CD4-positive, alpha-beta T cell (primary cell): ENCODE measurements at places on chromosomes 16 and 17. TPM values are rescaled to one million over a fixed set of nuclear protein-coding genes. Genes with fewer than 3 reads are reported as not detected.

The TPSD1 gene
- not detected for total RNA-seq

The SEPTIN1 gene
- 163 TPM for total RNA-seq

The AMFR gene
- 83.8 TPM for total RNA-seq

The ABCC6 gene
- not detected for total RNA-seq

DNA sequence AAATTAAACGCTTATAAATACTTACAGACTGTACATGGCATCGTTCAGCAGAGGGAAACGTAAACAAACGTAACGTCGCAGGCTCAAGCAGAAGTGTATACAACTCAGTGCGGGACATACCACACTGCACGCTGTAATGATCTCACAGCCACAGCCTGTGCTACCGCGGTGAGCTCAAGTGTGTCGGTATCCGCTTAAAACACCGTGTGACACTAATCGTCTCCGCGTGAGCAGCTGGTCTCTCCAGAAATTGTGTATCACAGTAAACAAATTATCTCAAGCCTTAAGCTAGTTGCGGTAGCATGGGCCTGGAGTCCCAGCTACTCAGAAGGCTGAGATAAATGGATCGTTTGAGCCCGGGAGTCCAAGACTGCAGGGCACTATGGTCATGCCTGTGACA, 115.3 kb downstream of the ANKRD11 start:
- H3K36me3 ChIP-seq: peaks cover 25% of the 10 kb centered on the region
- no peak overlapping the region for H3K27ac ChIP-seq
- DNase-seq: no peak
- no peak overlapping the region for H3K4me3 ChIP-seq

DNA sequence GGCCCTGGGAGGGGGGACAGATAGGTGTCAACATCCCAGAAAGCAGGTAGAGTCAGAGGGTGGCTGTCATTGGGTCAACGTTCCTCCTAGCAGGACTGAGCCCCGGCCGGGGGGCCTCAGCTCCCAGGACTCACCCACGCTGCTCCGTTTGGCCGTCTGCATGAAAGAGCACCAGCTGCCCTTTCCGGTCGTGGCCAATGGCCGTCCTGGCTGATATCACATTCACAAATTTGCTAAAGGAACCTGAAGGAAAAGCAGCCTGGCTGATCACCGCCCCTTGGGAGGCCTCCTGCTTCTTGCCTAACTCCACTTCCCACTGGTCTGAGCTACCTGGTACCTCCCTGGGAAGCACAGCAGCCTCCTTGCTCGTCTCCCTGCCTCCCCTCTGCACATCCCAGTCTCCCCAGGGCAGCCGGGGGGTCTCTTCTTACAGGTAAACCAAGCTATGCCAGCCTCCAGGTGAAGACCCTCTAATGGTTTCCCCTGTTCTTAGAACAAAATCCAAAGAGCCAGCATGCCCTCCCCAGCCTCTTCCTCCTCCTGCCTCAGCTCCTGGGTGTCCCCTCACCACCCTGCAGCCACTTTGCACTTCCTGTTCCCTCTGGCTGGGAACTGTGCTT, 3.4 kb downstream of the NAGPA start:
- H3K27ac ChIP-seq: no peak overlapping the region
- H3K4me1 ChIP-seq: peaks cover 19% of the 10 kb centered on the region
- no peaks in the 10 kb centered on the region for H3K27me3 ChIP-seq
- H3K4me3 ChIP-seq: no peak overlapping the region
- peaks cover 20% of the 10 kb centered on the region for H3K36me3 ChIP-seq

GRCh38 chr17:76690596-76691280, 20.0 kb downstream of the MXRA7 start:
- no peak overlapping the region for H3K4me3 ChIP-seq
- H3K36me3 ChIP-seq: no peaks in the 10 kb centered on the region
- H3K4me1 ChIP-seq: no peaks in the 10 kb centered on the region
- H3K27ac ChIP-seq: no peak overlapping the region
- no peak for DNase-seq

DNA sequence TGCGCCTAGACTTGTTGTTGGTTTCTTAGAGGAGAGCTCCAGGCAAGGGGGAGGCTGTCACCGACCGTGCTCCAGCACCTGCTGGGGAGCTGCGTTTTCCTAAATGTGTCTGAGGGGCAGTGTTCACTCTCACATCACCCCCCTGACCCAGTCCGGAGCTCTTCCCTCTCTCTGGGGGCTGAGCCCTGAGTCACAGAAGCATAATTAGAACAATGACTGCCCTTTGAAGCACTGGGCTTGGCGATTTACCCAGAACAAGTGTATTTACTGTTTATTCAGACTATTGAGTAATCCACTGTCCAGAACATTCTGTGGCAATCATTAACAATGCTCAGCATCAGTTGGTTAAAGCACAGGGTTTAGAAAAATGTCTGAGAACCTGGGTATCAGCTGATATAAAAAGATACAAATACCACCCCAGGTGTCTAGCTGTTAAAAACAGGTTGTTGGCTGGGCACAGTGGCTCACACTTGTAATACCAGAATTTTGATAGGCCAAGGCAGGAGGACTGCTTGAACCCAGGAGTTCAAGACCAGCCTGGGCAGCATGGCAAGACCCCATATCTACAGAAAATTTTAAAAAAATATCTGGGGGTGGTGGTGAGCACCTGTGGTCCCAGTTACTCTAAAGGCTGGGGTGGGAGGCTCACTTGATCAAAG, 8.1 kb downstream of the CES4A start:
- H3K27me3 ChIP-seq: no peaks in the 10 kb centered on the region
- no peak for DNase-seq
- no peaks in the 10 kb centered on the region for H3K36me3 ChIP-seq

DNA sequence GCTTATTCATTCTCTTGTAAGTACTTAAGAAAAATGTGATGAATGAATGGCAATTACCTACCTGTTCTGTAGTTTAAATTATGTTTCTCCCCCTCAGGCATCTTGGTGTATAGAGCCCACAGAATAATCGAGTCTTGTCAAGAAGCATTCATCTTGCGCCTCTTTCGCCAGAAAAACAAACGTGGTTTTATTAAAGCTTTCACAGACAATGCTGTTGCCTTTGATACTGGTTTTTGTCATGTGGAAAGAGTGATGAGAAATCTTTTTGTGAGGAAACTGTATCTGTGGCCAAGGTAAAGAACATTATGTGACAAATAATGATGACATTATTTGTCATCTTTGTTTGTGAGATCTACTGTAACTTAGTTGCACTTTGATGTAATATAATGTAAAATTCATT, 6.5 kb downstream of the ERCC4 start:
- peaks cover 31% of the 10 kb centered on the region for H3K36me3 ChIP-seq
- H3K4me1 ChIP-seq: peaks cover 4% of the 10 kb centered on the region
- no peak overlapping the region for H3K27ac ChIP-seq

DNA sequence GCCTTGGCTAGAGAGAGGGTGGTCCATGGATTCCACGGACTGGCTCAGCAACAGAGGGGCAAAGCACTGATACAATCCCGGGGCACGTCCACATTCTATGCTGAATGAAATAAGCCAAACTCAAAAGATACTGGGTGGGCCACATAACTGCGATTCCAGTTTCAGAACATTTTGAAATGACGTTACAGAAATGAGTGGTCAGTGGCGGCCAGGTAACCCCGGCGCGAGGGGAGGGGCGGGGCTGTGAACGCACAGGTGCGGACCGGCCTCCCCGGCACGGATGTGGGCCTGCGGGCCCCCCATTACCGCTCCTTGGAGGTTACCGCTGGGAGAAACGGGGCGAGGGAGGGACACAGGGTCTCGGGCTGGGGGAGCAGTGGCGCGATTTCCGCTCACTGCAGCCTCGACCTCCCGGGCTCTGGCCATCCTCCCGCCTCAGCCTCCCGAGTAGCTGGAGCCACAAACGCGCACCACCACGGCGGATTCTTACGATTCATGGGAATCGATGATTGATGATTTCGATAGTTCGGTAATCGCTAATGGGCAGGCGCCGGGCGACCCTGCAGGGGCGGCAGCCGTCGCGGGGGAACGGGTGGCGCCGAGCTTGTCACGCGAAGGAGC, 559 bp downstream of the MVD start:
- H3K4me3 ChIP-seq: peak overlapping the region; percentile 84
- peaks cover 2% of the 10 kb centered on the region for H3K36me3 ChIP-seq
- H3K27me3 ChIP-seq: no peaks in the 10 kb centered on the region
- DNase-seq: no peak

GRCh38 chr16:88340755-88341150, 42.0 kb upstream of the ZNF469 start:
- H3K36me3 ChIP-seq: no peaks in the 10 kb centered on the region
- no peak overlapping the region for H3K4me3 ChIP-seq
- no peaks in the 10 kb centered on the region for H3K27me3 ChIP-seq
- H3K4me1 ChIP-seq: no peaks in the 10 kb centered on the region

DNA sequence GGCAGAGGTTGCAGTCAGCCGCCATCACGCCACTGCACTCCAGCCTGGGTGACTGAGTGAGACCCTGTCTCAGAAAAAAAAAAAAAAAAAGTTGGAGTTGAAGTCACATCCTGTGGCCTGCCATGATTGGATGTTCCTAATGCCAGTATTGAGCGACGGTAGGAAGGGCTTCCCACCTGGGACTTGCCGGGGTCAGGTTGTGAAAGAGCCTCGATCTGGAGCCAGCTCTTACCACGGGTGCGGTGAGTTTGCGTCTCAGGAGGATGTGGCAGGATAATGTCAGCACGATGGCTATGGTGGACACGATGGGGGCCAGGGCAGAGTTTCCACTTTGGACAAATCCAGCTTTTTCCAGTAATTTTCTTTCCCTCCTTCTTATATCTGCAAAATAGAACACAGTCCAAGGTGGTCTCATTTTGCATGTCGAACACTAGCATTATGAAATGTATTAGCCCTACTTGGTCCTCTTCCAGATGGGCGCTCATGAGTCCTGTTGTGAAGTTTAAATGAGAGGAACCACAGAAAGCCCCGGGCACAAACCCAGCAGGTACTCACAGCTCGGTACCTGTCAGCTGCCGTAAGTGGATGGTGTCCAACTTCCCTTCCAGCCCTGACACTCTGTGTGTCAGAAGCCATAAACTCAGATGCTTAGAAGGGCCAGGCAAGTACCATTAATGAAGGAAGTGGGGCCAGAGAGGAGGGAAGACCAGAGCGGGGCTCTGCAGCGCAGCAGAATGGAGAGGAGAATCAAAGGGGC, 22.2 kb downstream of the ABCC12 start:
- no peaks in the 10 kb centered on the region for H3K27me3 ChIP-seq
- H3K4me3 ChIP-seq: no peak overlapping the region

DNA sequence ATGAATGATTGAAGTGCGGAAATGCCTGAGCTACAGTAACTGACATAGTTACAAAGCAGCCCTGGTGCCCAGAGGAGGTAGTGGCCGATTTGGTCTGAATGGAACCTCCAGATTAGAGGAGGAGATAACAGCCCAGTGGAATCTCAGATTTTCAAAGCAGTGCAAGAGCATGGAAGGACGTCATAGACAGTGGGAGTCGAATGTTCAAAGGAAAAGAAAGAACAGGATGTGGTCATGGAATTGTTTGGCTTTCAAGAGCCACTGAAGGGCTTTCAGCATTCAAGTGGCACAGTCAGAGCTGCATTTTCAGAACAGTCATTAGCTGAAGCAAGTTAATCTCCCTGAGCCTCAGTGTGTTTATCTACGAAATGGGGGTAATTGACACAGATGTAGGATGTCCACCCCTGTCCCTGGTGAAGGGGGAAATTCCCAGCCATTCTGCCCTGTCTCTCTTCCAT, 104.6 kb upstream of the CACNG3 start:
- H3K36me3 ChIP-seq: peaks cover 37% of the 10 kb centered on the region
- no peak for DNase-seq
- no peaks in the 10 kb centered on the region for H3K27me3 ChIP-seq

DNA sequence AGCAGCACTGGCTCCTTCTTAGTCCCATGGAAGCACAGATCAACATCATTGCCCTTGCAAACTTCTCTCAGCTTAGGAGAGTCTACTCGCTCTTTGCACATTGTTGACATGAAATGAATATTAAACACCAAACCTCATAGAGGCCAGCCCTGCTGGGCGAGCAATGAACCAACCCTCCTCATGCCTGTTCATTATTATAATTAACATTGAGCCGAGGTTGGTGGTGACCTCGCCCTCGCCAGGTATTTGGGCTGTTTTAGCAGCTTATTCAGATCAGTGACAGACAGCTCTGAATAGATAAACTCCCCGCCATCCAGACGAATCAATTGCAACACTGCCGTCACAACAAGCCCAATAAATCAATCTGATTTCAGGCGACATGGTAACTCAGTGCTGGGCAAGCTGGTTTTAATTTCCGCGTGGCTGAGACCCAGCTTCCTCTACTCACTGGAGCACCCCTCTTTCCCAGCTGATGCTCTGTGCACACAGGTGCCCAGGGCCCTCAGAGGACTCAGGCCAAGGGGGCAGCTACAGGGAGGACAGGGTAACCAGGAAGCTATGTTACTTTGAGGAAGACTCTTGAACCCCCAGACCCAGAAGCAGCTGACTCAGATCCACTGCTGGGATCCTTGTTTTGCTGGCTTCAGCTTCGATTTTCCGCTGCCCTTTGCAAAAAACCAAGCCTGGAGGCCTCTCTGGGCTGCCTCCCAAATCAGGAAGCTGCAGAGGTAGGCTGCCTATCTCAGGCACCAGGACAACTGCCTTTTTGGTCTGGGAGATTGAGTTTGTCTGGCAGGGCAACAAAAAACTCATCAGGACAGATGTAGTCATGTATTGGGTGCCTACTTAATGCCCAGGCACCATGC, 10.7 kb upstream of the SEZ6 start:
- no peaks in the 10 kb centered on the region for H3K36me3 ChIP-seq
- no peak for DNase-seq
- H3K27me3 ChIP-seq: peaks cover 55% of the 10 kb centered on the region
